ENCODE measurements at places on chromosomes 2 and 18.
A peak's percentile ranks its signal among the peaks of the same experiment; 100 is the strongest.

DNA sequence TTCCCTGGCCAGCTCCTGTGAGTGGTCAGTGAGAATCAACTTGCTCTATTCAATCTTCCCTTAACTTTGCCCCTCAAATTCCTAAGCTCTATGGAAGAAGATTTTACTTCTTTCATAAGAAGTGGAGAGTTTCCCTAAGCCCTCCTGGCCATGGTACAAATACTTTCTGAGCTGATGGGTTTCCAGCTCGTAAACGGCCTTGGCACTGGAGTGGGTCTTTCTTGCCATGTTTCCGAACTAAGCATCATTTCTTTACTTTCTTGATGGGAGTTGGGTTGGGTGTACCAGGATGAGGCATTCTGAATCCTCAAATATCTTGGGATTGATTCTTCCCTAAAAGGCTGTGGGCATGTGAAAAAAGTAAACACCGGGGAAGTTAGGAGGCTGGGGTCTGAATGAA lies 72.5 kb downstream of the ACKR3 start:
- no peak for DNase-seq

DNA sequence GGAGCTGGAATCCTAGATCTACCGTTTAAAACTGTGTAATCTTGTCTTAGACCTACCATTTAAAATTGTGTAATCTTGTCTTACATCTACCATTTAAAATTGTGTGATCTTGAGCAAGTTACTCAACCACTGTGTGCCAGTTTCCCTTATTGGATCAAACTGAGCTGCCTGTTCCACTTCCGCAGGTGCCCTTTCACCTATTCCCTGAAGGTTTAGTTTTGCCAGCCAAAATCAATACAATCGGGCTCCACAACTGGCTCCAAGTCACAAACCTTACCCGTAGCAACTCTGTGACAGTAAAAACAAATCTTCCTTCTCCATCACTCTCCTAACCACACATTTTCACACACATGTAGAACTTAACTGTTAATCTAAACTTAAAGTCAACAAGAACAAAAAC lies 20.1 kb downstream of the DOCK10 start:
- no peak for DNase-seq

DNA sequence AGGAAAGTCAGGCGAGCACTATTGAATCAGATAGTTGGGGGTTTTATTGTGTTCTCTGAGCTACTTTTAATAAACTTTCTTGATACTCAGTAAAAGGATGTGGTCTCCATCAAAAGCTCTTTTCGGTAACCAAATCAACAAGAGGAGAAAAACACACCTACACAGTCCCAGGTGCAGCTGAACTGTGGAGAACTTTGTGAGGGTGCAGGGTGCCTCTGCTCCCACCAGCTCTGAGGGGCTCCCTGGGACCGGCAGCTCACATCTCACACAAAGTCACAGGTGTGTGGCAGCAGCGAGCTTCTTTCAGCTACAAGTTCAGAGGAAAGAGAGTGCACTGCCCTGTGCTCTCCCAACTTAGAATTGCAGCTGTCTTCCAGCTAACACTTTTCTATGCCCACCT lies 650.4 kb downstream of the RNF144A start:
- DNase-seq: peak; percentile 56

DNA sequence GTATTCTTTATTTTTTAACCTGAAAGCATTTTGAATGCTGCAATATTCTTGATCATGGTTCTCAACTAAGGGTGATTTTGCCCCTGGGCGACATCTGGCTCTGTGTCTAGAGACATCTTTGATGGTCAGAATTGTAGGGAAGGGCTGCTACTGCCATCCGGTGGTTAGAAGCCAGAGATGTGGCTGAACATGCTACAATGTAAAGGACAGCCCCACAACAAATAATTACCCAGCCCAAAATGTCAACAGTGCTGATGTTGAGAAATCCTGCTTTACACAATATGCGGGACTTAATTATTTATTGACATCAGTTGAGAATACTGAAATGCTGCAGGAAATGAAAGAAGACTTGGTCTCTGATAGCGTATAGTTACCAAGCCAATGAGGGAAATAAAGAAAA lies 37.5 kb upstream of the SERPINB2 start:
- peak; percentile 33 for DNase-seq

GRCh38 chr2:100664021-100664755 lies 101.4 kb downstream of the PDCL3 start:
- DNase-seq: no peak

GRCh38 chr2:177315364-177315763 lies 50.8 kb upstream of the NFE2L2 start:
- DNase-seq: no peak
